ENCODE measurements at places on chromosomes 12 and 14. TPM values are rescaled to one million over a fixed set of nuclear protein-coding genes. Genes with fewer than 3 reads are reported as not detected.

DNA sequence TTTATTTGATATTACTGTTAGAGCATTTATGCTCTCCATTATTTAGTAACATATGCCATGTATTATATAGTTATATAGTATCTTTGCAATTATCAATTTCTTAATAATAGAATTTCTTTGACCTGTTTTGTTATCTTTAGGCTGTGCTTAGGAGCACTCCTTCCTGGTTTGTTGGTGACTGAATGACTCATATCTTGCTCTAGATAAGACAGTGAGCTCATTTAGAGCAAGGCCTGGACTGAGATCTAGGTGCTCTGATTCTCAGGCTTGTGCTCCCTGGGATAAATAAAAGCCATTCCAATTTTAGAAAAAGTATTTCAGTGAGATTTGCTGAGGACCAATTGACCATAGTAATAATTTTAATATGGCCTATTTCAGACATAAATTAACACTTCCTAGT lies 951.2 kb downstream of the FLRT2 start:
- no peak for DNase-seq

Gene MSRB3
- polyA plus RNA-seq, result 3.0 TPM

- no peak for DNase-seq
These were observed 1.9 kb downstream of the SYT1 start for GRCh38 chr12:78866518-78866917.

DNA sequence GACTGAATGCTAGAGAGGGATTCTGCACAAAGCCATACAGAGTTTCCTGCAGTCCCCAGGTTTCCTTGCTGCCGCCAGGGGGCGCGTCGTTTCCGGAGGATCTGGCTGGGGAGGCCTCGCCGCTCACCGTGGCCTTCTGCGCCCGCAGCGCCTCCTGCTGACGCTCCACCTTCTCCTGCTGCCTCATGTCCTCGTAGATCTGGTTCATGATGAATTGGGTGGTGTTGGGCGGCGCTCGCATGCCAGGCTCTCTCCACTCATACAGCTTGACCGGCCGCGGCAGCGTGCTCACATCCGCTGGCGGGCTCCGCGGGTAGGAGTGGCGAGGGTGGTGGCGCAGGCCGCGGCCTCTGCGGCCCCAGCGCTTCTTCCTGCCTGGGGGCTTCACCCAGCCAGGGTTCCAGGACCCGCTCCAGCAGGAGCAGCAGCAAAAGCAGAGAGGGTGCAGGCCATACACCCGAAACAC lies 987 bp downstream of the CCER1 start:
- no peak for DNase-seq

- no peak for DNase-seq
These were observed 52.3 kb downstream of the MBIP start for GRCh38 chr14:36268121-36268520.

DNA sequence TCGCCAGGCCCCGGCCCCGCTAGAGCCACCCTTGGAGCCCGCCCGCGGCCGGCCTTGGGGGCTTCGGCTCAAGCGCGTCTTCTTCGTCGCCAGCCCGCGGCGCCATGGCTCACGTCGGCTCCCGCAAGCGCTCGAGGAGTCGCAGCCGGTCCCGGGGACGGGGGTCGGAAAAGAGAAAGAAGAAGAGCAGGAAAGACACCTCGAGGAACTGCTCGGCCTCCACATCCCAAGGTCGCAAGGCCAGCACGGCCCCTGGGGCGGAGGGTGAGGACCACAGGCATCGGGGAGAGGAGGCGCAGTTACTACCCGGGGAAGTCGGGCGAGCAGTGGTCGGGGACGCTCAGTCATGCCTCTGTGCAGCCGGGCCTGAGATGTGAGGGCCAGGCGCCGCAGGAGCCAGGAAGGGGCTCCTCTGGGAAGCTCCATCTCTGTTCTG lies 573 bp downstream of the ARL6IP4 start:
- no peak for DNase-seq

DNA sequence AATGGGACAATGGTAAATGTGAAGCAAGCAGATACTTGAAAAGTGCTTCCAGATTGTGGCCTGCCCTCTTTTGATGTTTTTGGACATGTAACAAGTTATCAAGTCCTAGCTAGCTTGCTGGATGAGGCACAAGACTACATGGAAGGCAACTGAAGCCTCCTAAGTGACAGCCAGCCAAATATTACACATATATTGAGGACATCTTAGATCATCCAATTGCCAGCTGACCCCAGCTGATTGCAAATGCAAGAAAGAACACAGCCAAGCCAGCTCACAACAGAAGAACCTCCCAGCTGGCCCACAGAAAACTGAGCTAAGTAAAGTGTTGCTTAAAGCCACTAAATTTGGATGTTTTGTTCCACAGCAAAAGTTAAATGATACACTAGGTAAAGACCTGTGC lies 156.9 kb downstream of the SRGAP1 start:
- DNase-seq, result no peak

Gene RNASE4
- polyA plus RNA-seq, result 1.6 TPM

- DNase-seq, result no peak
These were observed 47.2 kb downstream of the ALDH1L2 start for GRCh38 chr12:105036937-105037649.

GRCh38 chr12:12008232-12008850 lies 62.4 kb upstream of the BCL2L14 start:
- no peak for DNase-seq

Gene CCDC197
- not detected for polyA plus RNA-seq

DNA sequence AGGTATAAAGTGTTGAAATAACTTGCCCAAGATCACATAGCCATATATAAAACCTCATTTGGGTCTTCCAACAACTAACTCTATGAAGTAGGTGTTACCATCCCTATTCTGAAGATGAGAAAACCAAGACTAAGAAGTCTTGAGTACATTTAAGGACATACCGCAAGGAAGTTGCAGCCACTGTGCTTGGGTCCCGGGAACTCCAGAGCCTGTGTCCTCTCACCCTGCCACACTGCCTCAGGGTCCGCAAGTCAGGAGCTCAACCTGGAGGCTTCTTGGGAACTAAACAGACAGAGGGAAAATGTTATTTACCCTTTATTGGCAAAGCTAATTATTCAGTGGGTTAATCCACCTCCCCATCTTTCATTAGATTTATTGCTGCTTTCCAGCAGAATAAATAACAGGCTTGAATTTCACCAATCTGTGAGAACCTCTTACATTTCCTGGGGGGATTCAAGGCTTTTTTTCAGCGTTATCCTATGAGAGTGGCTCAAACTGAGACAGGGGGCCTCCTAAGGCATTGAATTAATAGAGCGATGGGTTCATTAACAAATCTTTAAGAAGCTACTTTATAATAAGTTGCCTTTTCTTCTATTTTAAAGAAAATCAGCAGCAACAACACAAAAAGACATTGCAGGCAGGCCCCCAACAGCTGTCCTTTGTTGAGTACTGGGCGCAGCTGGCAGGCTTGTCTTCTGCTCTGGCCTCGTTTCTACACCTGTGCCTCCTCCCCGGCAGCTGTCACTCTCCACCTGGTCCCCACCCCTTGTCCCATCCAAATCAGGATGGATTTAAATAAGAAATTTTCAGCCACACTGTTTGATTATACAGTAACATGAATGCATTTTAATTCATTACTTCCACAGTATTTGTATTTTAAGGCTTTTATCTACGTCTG lies 25.3 kb downstream of the PHLDA1 start:
- no peak for DNase-seq

DNA sequence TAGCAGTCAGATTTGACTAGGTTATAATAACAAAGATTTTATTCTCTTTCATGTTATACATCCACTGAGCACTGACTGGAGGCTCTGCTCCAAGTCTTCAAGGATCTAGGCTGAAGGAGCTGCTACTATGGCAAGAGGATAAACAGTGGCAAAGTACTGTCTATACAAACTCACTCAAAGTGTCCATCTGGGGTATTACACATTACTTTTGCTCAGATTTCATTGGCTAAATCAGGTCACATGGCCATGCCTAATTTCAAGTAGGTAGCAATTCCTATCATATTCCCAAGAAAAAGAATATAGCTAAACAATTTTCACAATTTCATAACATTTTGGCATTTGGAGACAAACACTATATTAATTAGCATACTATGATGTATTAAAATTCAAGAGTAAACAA lies 40.9 kb downstream of the CDK17 start:
- no peak for DNase-seq

DNA sequence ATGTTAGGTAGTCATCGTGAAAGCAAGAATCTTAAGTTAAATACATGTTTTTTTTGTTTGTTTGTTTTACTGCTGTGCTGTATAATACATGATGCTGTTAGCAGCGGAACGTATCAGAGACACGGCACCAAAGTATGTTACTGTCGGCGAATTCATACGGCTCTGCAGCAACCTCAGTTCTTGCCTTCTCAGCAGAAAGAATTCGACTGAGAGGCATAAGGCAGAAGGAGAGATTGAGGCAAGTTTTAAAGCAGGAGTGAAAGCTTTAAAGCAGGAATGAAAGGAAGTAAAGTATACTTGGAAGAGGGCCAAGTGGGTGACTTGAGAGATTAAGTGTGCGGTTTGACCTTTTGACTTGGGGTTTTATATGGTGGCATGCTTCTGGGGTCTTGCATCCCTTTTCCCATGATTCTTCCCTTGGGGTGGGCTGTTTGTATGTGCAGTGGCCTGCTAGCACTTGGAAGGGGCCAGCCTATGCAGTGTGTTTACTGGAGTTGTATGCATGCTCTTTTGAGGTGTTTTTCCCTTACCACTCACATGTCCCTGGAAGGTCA lies 23.7 kb downstream of the LEMD3 start:
- no peak for DNase-seq

DNA sequence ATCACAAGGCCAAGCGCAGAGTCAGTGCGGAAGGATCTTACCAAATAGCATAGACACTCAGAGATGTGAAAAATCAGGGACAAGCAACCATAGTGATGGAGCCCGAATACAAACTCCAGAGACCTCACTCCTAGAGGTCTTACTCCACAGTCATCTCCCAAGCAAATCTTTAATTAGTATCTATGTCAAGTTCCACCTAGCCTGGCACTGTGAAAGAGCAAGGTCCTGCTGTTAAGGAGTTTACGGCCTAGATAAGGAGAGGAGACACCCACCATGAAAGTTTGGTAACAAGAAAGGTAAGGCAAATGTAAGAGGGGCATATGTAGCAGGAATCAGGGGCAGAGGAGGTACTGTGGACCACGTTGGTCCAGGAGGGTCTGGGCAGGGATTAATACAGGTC lies 7.4 kb upstream of the PLEKHG6 start:
- DNase-seq, result no peak

Gene CISTR
- not detected for polyA plus RNA-seq

GRCh38 chr12:25433024-25433423 lies 120.1 kb downstream of the LMNTD1 start:
- DNase-seq, result no peak

DNA sequence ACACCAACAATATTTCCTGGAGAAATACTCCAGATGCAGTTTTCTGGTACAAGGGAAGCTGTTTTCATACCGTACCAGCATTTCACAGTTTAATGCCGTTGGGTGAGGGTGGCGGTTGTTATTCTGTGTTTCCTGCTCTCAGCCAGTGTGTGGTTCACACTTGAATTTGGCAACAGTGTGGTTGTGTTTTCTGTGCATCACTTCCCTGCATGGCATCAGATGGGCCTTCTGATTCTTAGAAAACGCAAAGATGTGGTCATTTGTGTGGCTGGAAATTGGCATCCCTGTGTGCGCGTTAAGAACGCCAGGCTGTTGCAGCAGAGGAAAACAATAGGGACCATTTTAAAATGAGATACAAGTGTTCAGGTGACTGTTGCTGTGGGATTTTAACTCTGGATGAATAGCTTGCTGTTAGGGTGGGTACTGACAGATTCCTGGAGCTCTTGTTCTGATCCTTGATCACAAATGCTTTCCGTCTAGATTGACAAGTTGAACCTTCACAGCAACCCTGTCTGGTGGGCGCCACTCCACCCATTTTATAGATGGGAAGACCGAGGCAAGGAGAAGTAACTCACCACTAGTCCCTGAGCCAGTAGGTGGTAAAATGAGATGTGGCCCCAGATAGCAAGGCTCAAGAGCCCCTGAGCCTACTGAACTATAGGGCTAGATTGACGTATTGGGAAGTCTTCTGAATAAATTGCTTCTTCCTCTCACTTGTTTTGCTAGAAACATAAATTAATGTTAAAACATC lies 231.2 kb downstream of the CHST11 start:
- peak; percentile 87 for DNase-seq

Gene INHBE
- not detected for polyA plus RNA-seq

Gene SYT1
- not detected for polyA plus RNA-seq

DNA sequence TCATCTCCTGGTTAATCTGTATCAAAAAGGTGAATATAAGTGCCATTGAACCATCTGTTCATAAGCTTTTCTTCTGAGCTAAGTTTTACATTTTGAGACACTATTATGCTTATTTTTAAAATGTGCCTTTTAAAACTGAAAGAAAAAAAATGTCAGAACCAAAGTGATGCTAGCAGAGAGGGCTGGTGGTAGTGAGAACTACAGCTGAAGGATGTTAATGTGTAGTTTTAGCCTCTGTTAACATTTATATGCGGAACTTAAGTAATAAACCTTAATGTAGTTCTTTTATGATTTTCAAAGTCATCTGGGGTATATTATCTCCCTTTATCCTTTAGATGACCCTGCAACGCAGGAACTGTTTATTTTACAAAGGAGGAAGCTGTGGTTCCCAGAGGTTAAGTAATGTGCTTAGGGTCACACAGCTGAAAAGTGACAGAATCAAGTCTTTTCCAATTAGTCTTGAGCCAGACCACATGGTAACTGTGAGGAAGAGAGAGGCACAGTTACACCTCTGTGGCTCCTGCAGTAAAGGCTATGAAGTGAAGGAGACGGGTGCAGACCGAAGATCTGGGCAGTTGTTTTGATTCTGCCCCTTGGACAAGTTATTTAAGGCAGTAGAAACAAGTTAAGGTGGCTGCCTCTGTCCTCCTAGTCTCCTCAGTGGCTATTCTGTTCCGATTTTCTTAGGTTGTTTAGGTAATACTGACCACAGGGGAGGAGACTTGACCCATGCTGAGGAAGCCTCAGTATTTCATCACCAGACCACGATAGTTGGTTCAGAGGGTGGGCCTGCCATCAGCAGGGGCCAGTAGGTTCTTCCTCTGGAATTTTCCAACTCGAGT lies 23.9 kb downstream of the GNG2 start:
- peak; percentile 46 for DNase-seq

GRCh38 chr14:62800577-62800976 lies 244.7 kb downstream of the KCNH5 start:
- DNase-seq, result no peak

- no peak for DNase-seq
These were observed 1003.7 kb downstream of the GALC start for GRCh38 chr14:86989285-86989684.

DNA sequence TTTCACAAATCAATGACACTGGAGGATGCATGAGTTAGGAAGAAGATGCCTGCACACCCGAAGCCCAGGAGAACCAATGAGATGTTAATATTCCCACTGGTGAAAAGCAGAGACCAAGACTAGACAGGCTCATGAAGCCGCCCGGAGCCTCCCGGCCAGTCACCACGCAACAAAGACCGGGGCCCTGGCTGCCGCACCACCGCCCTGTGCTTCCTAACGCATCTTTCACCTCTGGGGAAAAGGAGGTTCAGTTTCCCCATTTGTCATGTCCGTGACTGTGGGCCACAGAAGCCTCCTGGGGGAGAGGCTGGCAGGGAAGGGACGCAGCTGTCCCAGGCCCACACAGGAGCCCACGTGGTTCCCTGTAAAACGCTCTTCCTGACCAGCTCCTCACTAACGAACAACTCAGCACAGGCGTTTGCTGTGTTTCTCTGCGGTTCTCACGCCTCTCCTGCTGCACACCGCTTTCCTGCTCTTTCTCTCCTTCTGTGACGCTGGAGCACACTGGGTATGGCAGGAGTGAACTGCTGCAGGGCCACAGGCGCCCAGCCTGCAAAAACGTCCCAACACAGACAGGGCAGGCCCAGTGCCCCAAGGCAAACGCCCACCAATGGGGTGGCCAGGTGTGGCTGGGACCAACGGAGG lies 10.8 kb downstream of the RIMBP2 start:
- DNase-seq, result no peak

Gene IFNG-AS1
- 5.8 TPM for polyA plus RNA-seq
